NCI-H460 (cell line): ENCODE measurements at places on chromosomes 16 and 17. TPM values are rescaled to one million over a fixed set of nuclear protein-coding genes. Genes with fewer than 3 reads are reported as not detected.

- DNase-seq: no peak
Measured at GRCh38 chr16:51095890-51096626, 55.0 kb downstream of the SALL1 start.

DNA sequence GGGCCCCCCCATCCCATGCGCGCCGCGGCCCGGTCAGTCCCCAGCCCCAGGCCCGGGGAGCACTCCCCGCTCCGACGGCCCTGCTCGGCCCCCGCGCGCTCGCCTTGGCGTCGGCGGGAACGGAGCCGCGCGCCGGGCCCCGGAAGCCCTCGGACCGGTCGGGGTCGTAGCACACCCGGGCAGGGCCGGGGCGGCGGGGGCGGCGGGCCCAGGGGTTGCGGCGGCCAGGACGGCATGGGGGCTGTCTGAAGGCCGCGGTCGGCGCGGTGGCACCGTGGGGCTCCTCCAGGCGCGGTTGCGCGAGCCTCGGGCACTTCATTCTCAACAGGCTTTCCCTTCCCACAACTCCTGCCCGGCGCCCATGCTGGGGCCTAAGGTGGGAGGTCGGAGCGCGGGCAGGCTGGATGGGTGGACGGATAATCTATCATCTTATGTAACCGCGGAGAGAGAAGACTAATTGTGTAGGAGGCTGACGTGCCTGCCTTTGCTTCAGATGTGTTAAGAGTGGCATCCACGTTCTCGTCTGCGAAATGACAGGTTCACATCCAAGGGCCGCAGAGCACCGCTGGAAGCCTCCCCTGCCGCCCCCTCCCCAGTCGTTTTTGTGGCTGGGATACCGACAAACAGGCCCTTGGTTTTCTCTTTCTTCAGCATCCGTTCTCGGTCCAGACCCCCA is 708 bp downstream of the BAIAP2 start:
- no peak for DNase-seq

- no peak for DNase-seq
Measured at GRCh38 chr17:73595479-73595878, 48.8 kb downstream of the SDK2 start.

GRCh38 chr16:75250809-75251279 is 580 bp downstream of the BCAR1 start:
- no peak for DNase-seq

- DNase-seq: no peak
Measured at GRCh38 chr16:54412037-54412436, 125.5 kb upstream of the IRX3 start.

The ZACN gene
- total RNA-seq: 0.10 TPM in 1 of 2 replicates, not detected in the other

The CHD3 gene
- 63.9 and 73.7 TPM in 2 replicates for total RNA-seq
